T-helper 1 cell treated with Interleukin-12 subunit alpha and Interleukin-12 subunit beta and Interleukin-4 antibody, amounts not matched to agents 30 ng/mL and 1 ng/mL, for 36 hours (primary cell): ENCODE measurements at places on chromosomes 11 and 22. TPM values are rescaled to one million over a fixed set of nuclear protein-coding genes. Genes with fewer than 3 reads are reported as not detected.

Gene OR52I2
- total RNA-seq, result not detected in 2 replicates

Gene HBB
- not detected in 2 replicates for total RNA-seq

Gene SHANK3
- not detected in 2 replicates for total RNA-seq

Gene TRPC6
- not detected in 2 replicates for total RNA-seq
